ENCODE measurements at places on chromosomes 4 and X.

DNA sequence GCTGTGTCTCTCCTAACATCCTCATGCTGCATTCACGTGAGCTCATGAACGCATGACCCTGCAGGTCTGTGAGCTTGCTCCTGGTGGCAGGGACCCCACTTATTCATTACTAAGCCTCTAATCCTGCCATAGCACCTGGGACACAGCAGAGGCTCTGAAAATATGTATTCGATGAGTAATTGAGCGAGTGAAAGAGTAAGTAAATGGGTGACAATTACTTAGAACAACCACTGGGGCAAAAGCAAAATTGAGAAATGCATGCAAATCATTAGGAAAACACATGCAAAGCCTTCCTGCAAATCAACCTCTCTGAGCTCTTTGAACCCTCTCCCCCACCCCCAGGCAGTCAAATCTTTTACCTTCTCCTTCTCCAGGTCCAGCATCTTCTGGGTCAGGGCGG is 23.6 kb upstream of the C4orf50 start:
- peak; percentile 59 for DNase-seq

- no peak for DNase-seq
These were observed 28.7 kb upstream of the CASK start for GRCh38 chrX:41952102-41952501.

GRCh38 chrX:46636223-46636622 is 62.7 kb downstream of the CHST7 start:
- DNase-seq: no peak

DNA sequence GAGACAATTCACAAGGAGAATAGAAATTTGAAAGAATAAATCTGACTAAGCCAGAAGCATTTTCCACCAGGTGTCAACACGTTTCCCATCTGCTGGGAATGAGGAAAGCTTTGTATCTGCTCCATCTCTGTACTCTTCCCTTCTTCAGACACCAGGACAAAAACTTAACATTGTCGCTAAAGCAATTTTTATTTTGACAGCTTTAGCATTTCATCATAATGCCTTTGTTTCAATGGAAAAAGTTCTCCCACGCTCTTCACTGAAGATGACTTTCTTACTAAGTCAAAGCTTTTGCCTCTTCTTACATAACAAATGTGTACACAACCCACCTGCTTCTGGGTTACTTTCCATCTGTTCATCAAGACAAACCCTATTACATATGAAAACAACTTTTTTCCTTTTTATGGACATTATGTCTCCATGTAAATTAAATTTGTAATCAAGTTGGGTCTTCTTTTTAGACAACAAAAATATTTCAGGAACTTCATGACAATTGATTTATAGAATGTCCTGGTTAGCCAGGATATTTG is 141.7 kb upstream of the GUCY1A1 start:
- no peak for DNase-seq

- no peak for DNase-seq
These were observed 22.8 kb upstream of the FMR1NB start for GRCh38 chrX:147958291-147958690.

DNA sequence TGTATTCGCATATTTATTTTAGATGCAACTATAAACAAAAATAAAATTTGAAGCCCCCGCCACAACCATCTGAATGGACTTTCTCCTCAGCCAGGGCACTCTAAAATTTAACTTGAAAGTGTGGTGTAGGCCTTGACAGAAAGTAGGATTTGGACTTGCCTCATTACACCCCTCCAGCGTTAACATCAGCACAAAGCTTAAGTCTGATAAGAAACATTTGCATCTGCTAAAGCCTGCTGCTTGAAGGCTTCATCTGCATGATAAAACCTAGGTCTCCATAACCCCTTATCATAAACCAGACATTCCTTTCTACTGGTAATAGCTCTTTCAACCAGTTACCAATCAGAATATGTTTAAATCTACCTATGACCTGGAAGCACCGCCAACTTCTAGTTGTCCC is 1046.5 kb downstream of the FAT4 start:
- no peak for DNase-seq

DNA sequence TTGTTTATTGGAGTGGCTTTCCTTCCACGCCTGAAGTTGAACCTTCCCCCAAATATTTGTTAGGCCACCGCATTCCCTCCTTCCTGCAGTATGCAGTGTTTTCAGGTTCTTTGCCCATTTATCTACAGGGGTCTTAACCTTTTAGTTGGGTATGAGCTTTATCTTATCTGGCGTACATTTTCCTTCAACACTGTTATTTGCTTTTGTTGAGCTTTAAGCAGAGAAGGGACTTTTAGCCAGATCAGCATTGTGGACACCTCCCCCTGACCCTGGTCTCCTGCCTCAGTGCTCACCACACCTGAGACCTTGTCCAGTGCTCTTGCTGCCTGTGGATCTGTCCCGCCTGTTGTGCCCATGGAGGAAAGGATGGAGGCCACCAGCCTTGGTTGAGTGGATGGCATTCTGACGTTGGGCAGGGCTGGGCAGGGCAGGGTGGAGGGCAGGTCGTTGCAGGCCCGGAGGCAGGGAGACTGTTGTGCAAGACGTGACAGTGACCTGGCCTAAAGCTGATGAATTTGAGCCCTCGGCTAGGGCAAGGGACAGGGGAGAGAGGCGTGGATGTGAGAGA is 998 bp upstream of the DUSP9 start:
- no peak for DNase-seq

- DNase-seq: no peak
These were observed 16.7 kb upstream of the AFAP1 start for GRCh38 chr4:7956270-7956808.

DNA sequence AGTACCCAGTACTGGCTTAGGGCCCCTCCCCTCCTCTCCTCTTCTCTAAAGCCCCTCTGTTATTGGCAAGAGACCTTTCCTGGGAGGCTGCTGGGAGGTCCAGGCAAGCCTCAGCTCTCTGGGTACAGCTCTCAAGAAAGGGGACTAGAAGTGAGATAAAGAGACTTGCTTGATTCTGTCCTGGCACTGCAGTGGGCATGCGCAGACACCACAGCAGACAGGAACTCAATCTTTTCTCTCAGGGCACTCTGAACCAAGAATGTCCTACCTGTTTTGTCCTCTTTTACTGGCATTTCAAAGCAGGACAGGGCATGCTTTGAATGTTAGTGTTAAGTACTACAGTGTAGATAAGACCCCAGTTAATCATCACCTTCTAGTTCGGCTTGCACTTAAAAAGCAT is 74.9 kb downstream of the NYX start:
- no peak for DNase-seq

DNA sequence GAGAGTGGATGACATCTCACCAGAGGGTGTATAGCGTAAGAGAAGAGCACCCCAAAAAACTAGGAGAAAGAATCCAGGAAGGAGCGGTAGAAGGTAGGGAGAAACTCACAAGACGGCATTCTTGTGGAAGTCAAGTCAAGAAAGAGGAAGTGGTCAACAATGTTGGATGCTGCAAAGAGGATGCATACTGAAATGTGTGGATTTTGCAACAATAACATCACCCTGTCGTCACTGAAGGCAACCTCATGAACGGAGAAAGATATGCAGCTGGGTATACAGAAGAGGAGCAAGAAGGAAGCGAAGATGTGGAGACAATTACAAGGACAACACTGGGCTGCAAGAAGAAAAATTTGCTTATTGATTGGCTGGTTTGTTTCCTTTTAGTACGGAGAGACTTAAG is 11.4 kb upstream of the TAPT1 start:
- no peak for DNase-seq

- no peak for DNase-seq
These were observed 40.7 kb downstream of the NPY2R start for GRCh38 chr4:155249016-155249566.

DNA sequence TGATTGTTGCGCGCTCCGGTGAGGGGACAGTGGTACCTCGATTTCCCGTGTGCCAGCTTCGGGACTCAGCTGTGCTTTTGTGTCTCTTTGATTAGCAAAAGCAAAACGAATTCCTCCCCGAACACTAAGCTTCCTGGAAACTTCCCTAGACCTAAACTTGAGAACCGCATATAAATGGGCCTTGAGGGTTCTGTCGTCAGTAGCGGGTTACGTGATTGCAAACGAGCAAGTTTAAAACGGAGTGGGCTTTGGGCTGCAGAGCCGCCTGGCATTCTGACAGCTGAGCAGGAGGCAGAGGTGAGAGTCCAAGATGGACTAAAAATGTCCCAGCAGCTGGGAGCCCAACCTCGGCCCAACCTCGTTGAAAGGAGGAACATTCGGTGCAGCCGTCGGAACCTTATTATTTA is 1.2 kb upstream of the TAPT1 start:
- DNase-seq: peak; percentile 13

GRCh38 chr4:74033739-74034138 is 4.8 kb downstream of the CXCL3 start:
- no peak for DNase-seq

DNA sequence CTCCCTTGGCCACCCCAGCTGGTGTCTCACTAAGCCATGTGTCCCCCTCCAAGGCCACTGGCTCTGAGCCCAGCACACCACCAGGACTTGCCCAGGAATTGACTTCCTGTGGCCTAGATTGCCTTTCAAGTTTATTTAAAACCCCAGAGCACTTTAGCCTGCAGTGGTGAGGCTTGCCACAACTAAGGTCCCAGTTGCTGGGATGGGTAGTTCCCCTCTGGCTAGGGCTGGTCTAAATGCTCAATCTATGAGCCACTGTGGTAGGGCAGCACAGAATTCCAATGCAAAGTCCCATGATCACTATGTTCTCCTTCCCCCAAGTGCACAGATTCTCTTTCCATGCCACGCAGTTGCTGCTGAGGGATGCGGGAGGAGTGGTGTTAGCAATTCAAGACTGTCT is 61.1 kb upstream of the HCCS start:
- DNase-seq: no peak

- DNase-seq: no peak
These were observed 160.5 kb upstream of the AGTR2 start for GRCh38 chrX:116009861-116010710.

- DNase-seq: no peak
These were observed 169.5 kb upstream of the SMARCAD1 start for GRCh38 chr4:94038195-94038594.

DNA sequence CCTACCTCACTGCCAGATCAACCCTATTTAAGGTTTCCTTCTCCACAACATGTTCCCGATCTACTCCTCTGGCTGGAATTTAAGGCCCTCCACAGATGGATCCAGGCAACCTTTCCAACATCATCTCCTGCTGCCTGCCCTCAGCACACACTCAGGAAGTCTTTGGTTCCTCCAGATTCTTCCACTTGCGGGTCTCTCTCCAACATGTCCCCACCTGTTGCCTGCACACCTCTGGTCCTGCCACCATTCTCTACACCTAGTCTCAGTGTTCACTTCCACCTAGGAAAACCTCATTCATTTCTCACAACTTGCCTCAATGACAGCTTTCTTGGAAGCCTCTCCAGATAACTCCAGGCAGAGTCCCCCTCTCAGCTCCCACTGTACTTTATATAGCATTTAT is 80.1 kb downstream of the RTL5 start:
- DNase-seq: no peak

DNA sequence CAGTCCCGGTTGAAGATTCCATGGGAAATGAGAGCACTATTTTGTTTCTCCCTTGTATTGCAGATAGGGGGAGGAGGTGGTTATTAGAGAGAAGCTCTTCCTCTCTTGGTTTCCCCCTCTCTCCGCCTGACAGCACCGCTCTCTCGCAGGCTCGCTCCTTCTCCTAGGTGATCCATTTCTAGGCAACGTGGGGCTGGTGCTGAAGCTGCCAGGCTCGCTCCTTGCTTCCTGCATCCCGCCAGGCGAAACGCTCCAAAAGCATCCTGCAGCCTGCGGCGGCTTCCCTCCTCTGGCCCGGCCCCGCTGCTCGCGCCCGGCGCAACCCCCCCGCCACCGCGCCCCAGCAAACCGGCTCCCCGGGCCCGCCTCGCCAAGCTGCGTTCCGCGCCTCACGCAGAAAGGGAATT is at the start of gene GRID2:
GRID2 (plus strand) TSS at position 346 of the 407 bp plus-strand sequence.
- DNase-seq: no peak

DNA sequence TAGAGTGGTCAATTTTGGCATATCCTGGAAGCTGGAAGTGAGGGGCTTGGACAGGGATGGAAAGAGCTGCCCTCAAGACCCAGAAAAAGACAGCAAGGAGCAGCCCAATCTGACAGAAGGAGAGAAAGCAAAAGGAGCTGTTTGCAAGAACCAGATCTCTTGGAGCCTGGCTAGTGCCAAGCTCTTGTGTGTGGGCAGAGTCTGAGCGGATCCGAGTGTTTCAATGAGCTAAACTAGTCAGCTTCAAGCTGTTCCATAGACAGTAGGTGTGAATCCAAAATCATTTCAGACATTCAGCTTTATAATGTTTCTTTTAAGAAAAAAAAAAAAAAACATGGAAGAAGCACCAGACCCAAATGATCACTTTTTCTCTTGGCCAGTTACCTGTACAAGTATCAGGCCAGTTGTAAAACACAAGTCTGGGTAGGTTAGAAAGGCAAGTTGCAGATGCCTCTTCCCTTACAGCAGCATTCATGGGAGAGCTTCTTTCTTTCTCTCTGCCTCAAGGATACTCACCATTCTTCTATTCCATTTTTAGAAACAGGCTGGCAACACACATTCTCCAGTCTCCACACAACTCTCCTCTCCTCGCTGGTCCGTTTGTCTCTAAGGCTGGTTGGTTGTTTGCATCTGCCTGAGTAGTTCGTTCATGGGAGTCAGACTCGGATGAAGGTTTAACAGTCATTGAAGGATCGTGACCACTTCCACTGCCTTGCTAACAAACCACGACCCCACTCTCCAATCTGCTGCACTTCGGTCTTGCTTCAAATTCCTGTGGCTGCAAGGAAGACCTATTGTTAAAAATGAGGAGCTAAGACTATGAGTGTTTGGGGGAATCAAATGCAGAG is 105.2 kb upstream of the GATB start:
- DNase-seq: no peak

GRCh38 chr4:100494166-100494565 is 23.7 kb downstream of the EMCN start:
- no peak for DNase-seq

DNA sequence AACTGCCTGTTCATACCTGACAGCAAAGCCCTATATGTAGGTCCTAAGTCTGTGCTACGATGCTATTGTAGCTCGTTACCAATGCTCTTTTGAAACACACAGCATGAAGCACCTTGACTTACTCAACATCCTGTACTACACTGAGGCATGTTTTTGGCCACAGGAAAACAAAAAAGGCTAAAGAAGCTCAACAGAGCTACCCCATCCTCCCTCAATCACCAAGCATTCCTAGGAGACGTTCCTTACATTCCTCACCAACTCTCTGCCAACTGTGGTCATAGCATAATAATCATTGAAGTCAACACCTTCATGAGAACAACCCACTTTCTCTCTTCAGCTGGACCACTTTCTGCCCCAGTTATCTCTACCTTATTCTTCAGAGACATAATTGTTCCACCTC is 73.7 kb upstream of the SLC25A43 start:
- DNase-seq: no peak

DNA sequence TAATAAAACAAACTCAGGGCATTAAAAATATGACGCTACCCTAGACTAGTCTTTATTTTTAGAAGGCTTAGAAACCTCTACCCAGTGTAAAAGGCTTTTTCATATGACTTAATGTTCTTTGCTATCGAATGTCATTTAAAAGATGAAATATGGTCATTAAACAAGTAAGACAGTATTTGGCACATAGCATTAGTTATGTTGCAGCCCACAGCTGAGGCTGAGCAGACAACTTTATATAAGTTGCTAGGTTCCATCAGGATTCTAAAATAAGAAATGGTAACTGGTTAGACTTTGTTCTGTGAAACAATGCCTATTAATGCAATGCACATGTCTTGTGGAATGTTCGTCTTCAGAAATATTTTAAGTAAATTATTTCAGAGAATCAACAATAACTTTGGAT is 10.4 kb upstream of the PRSS12 start:
- no peak for DNase-seq

- DNase-seq: peak; percentile 63
These were observed 3.7 kb upstream of the RHOH start for GRCh38 chr4:40193016-40193571.
